ENCODE measurements at places on chromosomes 3 and 15. TPM values are rescaled to one million over a fixed set of nuclear protein-coding genes. Genes with fewer than 3 reads are reported as not detected.

- no peaks in the 10 kb centered on the region for H3K27me3 ChIP-seq
- peaks cover 2% of the 10 kb centered on the region for H3K4me1 ChIP-seq
- no peak overlapping the region for H3K4me3 ChIP-seq
- no peak overlapping the region for H3K27ac ChIP-seq
- H3K36me3 ChIP-seq, result no peaks in the 10 kb centered on the region
- no peak for DNase-seq
Observed at GRCh38 chr3:170723241-170723640, 137.4 kb upstream of the SLC7A14 start.

DNA sequence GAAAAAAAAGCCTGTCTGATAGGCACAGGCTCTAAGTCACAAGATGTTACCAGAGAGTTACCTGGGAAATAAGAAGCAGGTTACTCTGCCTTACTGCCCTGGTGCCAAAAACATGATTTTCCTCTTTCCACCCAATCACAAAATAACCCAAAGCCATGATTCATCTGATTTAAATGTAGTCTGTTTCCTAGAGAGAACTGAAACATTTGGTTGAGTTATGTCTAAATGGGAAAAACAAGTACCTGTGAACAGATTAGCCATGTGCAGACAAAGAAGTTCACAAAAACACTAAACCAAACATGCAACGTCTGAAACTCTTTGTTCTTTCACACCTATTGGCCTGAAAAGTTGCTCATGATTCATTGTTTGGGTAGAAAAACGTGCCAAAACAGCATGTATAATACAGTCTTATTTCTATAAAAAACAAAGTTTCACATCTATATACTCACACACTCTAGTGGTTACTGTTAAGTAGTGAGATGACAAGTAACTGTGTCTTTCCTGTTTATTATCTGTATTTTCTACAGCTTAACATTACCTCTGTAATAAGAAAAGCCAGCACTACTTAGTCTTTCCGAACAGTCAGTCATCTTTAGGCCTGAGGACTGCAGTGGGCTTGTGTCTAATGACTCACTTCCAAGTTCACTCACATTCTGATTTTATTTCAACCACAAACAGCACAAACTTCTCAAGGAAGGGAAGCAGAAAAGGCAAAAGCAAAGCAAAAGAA, 30.2 kb downstream of the FAM174B start:
- H3K4me1 ChIP-seq, result peaks cover 27% of the 10 kb centered on the region
- no peak overlapping the region for H3K4me3 ChIP-seq
- H3K27ac ChIP-seq, result peak overlapping the region; percentile 34
- DNase-seq, result no peak

DNA sequence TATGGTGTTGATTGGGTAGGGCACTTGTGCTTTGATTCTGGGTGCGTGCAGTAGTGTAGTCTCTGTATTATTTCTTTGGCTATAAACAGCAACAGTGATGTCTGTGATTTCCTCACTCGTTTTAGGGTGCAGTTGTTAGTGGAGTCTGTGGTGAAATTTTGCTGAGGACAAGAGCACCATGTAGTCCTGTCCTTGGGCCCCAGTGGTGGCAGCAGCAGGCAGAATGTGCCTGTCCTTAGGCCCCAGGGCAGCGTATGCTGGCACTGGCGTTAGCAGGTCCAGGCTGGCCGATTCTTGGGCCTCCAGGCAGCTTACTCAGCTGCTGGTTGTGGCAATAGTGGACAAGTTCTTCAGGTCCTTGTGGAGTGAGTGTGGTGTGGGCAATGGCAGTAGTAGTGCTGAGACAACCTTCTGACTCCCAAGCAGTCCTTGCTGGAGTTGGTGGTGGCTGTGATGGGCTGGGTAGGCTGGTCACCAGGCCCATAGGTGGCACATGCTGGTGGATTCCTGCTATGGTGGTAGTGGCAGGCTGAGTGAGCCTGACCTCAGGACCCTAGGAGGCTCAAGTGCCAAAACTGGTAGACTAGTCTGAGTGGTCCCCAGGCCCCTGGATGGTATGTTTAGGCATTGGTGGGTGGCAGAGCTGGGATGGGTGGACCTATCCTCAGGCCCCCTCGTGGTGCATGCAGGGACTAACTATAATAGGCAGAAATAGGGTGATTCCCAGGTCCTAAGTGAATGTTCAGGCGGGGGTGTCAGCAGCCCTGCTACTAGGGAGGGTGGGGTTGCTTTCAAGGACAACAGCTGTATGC, 56.3 kb downstream of the TNFAIP8L3 start:
- DNase-seq, result no peak
- no peak overlapping the region for H3K27ac ChIP-seq
- peaks cover 10% of the 10 kb centered on the region for H3K36me3 ChIP-seq
- H3K4me1 ChIP-seq, result peaks cover 2% of the 10 kb centered on the region
- H3K4me3 ChIP-seq, result peak overlapping the region; percentile 4
- no peaks in the 10 kb centered on the region for H3K27me3 ChIP-seq

POLQ gene
- 2.4 TPM for total RNA-seq

DNA sequence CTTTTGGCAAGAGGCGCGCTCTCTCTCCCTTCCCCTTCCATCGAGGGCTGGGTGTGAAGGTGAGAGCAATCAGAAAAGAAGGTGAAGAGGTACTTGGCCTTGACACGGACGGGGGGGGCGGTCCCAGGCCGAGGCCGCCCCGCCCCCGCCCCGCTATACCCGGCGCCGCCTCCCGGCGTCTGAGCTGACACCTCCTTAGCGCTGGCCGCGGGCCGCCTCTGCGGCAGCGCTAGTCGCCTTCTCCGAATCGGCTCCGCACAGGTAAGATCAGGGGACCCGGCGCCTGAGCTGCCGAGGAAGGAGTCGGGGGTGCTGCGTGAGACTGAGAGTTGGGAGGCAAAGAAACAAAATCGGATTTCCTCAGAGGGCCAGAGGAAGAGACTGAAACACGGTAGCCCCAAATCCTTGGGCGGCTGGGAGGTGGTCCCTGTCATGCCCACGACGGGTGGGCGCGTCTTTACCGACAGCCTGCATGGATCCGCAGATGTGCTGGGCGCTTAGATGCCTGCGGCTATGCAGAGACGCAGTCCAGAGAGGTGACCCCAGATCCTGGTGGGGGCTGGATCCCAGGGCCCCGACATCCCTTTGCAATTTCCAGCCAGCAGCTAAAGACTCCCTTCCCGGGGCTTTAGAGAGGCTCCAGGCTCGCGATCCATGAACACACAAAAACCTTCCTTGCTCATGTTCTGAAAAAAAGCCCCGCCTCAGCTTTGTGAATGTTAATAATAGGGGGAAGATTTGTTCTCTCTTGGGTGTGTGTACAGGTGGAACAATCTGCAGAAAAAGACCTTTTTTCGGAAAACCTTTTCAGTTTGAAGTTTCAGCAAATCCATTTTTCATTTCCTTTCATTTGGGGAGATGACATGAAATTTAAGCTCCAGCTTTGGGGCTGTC, at the start of gene ENTPD3:
ENTPD3 (plus strand) TSS at position 184 of the 894 bp plus-strand sequence. CDS start 874 bp downstream, outside the sequence.
- H3K4me1 ChIP-seq, result peaks cover 18% of the 10 kb centered on the region
- peak within 1 kb of the TSS; percentile 89 for H3K27ac ChIP-seq
- DNase-seq, result peak; percentile 55
- H3K27me3 ChIP-seq, result peaks cover 19% of the 10 kb centered on the region

DNA sequence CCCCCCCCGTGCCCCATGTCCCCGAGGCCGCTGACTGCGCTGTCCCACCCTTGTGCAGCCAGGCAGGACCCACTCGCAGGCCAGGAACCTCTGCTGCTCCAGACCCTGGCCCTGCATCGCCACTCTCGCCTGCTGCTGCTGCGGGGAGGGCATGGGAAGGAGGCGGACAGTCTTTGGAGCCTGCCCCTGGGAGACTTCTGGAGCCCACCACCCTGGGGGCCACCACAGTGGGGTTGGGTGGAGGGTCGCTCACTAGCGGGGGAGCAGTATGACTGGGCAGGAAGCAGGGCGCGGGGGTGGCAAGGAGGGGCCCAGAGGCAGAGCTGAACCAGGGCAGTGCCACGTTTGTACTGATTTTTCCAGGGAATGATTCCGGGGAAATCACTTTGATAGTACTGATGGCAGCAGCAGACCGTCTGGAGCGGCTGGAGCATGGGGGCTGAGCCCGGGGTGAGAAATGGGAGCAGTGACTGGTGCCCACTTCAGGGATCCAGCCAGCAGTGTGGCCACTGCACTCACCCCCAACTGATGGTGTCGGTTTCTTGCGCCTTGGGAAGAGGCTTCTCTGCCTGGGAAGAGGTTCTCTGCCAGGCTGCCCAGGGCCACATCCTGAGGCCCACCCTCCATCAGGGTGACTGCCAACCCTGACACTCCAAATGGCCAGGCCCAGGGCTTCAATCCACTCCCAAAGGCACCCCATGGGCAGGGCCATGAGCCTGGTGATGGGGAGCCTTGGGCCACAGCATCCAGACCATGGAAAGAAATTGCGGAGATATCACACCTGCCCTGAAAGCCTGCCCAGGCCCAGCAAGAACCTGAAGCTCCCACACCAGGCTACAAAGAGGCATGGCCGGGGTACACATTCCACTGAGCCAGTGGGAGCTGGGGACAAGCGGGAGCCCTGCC, 53.7 kb downstream of the LSAMP start:
- no peak overlapping the region for H3K4me3 ChIP-seq
- no peaks in the 10 kb centered on the region for H3K27me3 ChIP-seq

DNA sequence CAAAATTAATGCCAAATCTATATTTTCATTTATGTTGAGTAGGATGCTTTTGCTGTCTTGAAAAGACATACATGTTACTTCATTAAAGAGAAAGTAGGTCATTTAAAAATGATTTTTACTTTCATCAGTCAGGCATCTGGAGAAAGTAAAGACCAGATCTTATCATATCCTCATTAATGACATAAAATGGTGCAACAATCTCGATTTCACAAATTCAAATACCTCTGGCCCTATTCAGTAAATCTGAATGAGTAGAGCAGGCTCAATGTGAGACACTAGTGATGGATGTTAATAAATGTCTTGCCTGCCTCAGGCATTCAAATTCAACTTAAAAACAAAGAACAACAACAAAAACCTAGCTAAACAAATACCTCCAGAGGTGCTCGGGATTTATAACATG, 714.1 kb downstream of the NAALADL2 start:
- no peak overlapping the region for H3K4me3 ChIP-seq
- no peaks in the 10 kb centered on the region for H3K4me1 ChIP-seq
- no peak for DNase-seq
- H3K36me3 ChIP-seq, result no peaks in the 10 kb centered on the region
- no peaks in the 10 kb centered on the region for H3K27me3 ChIP-seq

Data from glutamatergic neuron (in vitro differentiated cells).